ENCODE measurements at places on chromosomes 6 and 20. TPM values are rescaled to one million over a fixed set of nuclear protein-coding genes. Genes with fewer than 3 reads are reported as not detected.

Gene MBOAT1
- polyA plus RNA-seq = 1.9 TPM

DNA sequence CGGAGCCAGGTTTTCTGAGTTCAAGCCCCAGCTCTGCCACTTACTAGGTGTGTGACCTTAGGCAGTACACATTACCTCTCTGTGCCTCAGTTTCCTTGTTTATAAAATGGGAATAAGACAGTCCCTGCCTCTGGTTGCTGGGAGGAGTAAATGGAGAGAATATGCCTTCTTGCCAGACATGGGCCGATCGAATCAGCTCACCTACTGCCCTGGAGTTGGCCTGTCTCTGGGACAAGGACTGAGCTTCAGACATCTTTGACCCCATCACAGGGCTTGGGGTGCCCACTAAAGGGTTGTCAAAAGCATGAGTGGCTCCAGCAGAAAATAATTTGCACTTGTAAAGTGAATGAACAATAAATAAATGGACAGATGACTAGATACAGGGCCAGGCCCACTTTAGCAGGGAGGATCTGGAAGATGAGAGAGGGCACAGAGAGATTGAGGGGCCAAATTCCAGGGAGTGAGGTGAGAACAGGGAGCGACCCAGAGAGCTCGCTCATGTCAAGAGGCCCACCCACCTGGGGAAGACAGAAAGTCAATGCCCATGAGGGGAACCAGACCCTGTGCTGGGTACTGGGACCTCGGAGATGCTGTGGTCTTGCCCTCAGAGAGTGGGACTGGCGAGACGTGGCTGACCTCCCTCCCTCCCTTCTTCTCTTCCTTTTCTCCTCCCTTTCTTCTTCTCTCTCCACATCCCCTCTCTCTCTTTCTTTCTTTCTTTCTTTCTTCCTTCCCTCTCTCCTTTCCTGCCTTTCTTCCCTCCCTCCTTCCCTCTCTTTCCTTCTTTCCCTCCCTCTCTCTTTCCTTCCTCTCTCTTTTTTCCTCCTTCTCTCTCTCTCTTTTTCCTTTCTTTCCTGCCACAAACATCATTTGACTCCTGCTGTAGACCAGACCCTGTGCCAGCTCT lies 3.9 kb upstream of the BPIFA2 start:
- DNase-seq = no peak

Gene COL21A1
- polyA plus RNA-seq = 1.6 TPM

DNA sequence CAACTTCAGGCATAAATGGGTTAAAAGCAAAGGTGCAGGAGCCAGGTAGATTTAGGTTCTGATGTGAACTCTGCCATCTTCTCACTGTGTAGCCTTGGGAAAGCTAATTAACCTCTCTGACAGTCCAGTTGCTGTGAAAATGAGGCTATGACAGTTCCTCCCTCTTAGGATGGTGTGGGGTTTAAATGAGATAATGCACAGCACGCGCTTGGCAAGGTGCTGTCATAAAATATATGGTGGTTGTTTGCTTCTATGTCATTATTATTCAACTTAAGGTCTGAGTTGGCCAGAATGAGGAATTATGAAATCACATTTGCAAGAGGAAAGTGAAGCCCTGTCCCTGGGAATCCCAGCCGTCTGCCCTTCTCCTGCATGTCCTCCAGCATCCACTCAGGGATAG lies 15.5 kb upstream of the BCAS1 start:
- DNase-seq = no peak

GRCh38 chr20:63972312-63973159 lies 2.8 kb upstream of the ZNF512B start:
- DNase-seq = no peak

GRCh38 chr6:69216127-69216526 lies 580.7 kb downstream of the LMBRD1 start:
- no peak for DNase-seq

- DNase-seq = no peak
Measured at GRCh38 chr6:130147111-130147510, 75.6 kb downstream of the SAMD3 start.

GRCh38 chr6:18412068-18412467 lies 24.9 kb downstream of the RNF144B start:
- no peak for DNase-seq

Gene HDGFL1
- polyA plus RNA-seq = not detected

- no peak for DNase-seq
Measured at GRCh38 chr20:24016607-24017457, 28.3 kb upstream of the GGTLC1 start.

Gene MYL9
- polyA plus RNA-seq = 576 TPM

Gene DOK5
- 4.8 TPM for polyA plus RNA-seq

DNA sequence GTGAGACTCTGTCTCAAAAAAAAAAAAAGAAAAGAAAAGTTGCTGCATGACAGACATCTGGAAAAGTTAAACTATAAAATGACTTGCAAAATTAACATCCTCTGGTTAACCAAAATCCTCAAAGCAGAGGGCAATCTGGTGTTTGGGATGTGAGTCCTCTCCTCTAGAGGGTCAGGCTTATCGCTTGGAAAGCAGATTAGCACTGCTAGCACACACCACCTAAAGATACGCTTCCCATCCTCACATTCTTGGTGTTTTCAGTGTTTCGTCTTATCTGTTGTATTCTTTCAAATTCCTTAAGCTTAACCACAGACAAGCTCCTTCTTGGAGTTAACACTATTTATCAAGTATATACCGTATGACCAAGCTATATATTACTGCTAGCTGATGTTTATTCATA lies 198.0 kb downstream of the SOX4 start:
- no peak for DNase-seq

GRCh38 chr6:46269447-46270229 lies 98.9 kb upstream of the ENPP5 start:
- peak; percentile 32 for DNase-seq

Gene EPB41L2
- polyA plus RNA-seq = 19.6 TPM

Gene DACT2
- polyA plus RNA-seq = 4.8 TPM

- no peak for DNase-seq
Measured at GRCh38 chr20:36499723-36500501, 41.4 kb upstream of the MYL9 start.

- no peak for DNase-seq
Measured at GRCh38 chr6:121627761-121628160, 192.3 kb downstream of the GJA1 start.

GRCh38 chr20:46767127-46767761 lies 57.8 kb downstream of the SLC2A10 start:
- DNase-seq = no peak

DNA sequence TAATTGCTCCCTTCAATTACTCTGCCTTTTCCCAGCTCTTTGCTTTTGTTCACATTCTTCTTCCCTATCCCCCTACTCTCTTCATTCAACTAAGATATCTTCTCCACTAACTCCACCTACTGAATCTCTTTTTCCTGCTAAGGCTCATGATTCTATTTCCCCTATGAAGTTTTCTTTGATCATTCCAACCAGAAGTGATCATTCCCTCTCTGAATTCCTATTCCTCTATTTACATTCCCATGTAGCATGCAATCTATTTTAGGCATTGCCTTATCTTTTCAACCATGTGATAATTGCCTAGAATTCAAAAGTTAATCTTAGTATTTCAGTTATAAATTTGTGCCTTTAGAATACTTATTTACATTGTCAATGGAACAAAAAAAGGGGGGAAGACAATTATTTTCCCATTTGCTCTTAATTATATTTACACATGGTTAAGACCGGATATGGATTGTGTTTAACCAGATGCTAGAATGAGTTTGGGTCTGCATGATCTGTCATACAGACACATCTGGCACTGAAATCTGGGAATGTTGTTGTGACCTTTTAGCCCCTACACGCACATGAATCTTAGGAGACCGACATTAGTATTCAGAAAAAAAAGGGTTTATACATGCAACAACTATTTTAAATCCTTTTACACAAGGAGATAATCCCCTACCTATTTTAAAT lies 20.8 kb downstream of the MOXD1 start:
- no peak for DNase-seq

DNA sequence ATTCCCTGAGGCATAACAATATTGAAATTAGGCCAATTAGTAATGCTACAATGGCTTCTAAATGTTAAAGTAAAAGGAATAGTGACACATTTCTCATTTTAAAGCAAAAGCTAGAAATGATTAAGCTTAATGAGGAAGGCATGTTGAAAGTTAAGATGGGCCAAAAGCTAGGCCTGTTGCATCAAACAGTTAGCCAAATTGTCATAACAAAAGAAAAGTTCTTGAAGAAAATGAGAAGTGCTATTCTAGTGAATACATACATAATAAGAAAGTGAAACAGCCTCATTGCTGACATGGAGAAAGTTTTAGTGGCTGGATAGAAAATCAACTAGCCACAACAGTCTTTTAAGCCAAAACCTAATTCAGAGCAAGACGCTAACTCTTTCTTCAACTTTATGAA lies 12.9 kb downstream of the OR2A4 start:
- no peak for DNase-seq

Gene TMEM200A
- 7.7 TPM for polyA plus RNA-seq

GRCh38 chr6:44220913-44221290 lies 2.5 kb upstream of the SLC29A1 start:
- peak; percentile 49 for DNase-seq

- no peak for DNase-seq
Measured at GRCh38 chr20:23627501-23627900, 10.3 kb downstream of the CST3 start.

DNA sequence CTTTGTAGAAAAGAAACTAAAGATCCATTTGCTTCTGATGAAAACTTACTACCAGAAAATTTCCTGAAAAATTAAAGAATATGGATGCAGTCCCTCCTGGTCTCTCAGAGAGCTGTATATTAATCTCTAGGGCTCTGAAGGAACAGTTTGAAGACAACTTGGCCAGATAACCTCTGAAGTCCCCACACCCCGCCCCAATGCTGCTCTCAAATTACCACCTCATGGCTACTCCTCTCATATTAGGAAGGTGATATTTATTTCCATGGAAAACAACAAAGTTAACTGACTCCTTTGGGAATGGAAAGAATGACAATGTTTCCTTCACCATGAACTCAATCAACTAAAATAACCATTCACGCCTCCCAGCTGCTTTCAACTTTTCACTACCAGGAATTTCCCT lies 408.4 kb upstream of the FLRT3 start:
- DNase-seq = no peak

Gene SLC44A4
- polyA plus RNA-seq = 37.4 TPM

Gene BPI
- polyA plus RNA-seq = 1.5 TPM

DNA sequence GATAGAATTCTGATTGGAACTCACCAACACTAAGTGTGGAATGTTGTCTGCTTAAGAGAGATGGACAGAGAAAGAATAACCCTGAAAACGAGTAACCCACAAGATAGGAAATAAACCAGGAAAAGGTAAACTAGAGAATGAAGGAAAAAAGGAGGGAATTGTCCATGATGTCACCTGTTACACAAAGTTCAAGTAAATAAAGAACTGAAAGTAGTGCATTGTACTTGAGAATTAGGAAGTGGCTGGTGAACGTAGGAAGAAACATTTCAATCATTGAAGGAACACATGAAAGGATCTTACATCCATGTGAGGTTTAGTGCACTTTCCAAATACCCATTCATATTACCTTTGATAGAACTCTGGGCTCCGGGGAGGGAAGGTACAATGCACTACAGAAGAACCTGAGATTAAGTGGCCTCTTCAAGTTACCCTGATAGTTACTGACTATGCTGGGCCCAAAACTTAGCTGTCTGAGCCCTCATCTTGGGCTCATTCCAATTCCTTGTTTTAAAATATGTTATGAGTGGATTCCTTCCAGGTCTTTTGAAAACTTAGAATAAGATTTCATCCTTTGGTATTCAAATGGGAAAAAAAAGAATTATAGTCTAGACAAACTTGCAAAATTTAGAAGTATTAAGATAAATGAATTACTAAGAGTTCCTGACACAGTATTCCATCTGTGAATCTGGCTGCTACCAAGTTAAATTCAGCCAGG lies 1.1 kb upstream of the STX7 start:
- DNase-seq = no peak

GRCh38 chr6:146542881-146543210 lies 787 bp upstream of the RAB32 start:
- DNase-seq = peak; percentile 37

- DNase-seq = no peak
Measured at GRCh38 chr6:5087389-5087788, 2.2 kb downstream of the PPP1R3G start.

Gene FAM110A
- polyA plus RNA-seq = 12.6 TPM

Gene ADGB
- not detected for polyA plus RNA-seq

Gene DEFB110
- not detected for polyA plus RNA-seq

GRCh38 chr20:46477640-46478039 lies 35.7 kb downstream of the ZNF334 start:
- no peak for DNase-seq

DNA sequence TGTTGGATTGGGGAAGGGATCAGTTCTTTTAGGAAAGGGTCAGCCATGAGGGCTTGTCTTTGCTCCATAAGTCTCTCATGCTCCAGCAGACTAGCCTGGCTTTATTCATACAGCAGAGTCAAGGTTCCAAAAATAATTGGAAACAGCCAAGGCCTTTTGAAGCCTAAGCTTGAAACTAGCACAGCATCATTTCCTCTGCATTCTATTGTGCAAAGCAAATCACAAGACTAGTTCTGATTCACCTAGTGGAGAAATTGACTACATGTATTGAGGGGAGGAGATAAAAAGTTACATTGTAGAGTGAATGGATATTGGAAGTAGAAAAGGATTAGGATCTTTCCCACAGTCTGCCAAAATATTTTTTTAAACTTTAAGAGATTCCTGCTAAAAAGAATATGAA lies 159.3 kb upstream of the PLCB4 start:
- DNase-seq = no peak

DNA sequence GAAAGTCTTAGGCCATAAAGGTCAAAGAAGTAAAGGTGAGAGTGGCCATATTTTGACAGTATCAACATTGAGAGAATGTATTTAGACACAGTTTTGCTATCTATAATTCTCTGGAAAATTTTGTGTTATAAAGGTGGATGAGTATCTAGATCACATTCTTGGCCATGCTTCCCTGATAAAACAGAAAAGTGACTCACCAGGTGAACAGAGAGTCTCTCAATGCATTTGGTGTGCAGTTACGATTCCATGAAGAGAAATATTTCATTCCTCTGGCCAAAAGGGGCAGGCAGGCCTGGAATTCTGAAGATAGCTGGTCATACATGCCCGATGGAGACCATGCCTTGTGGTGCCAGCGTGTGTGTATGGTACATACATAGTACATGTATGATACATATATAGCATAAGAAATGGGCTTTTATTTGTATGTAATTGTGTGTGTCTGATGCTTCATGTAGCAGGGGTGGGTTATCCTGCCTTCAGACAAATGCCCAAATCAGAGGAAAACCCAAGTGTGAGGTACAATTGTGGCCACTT lies 164.0 kb downstream of the SOBP start:
- DNase-seq = no peak

DNA sequence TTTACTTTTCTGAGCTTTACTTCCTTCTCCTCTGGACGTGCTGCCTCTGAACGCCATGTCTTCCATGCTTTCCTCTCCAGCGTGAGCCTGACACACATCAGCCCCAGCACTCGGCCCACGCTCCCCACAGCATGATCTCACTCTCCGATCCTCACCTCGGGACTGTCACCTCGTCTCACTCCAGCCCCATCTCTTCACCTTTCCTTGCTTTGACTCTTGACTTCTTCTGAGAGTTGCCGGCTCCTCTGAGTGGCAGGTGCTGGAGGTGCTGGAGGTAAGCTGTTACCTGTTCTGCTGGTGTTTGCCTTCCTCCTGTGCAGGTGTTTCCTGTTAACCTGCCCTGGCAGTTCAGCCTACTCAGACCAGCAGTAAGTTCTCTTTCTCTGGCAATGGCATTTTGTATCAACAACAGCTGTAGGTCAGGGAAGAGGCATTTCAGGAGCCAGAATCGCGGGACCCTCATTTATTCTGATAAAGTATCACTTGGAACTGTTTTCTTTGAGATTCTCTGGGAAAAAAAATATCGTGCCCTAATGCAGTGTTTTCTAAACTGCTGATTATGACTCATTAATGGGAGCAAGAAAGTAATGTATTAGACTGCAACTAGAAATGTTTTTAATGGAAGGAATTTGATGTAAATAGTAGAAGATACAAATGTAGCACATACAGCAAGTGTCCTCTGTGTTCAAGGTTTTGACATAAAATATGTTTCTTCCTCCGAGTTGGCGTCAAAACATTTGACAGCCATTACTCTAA lies 106.5 kb downstream of the ARID1B start:
- DNase-seq = no peak
